Activated CD4-positive, CD25-positive, alpha-beta regulatory T cell (primary cell): ENCODE measurements at places on chromosomes 2 and 18.

GRCh38 chr18:51425889-51426288 is 228.4 kb upstream of the MEX3C start:
- no peak for DNase-seq

- DNase-seq, result no peak
These were observed 32.2 kb downstream of the GPR75 start for GRCh38 chr2:53827398-53828175.

DNA sequence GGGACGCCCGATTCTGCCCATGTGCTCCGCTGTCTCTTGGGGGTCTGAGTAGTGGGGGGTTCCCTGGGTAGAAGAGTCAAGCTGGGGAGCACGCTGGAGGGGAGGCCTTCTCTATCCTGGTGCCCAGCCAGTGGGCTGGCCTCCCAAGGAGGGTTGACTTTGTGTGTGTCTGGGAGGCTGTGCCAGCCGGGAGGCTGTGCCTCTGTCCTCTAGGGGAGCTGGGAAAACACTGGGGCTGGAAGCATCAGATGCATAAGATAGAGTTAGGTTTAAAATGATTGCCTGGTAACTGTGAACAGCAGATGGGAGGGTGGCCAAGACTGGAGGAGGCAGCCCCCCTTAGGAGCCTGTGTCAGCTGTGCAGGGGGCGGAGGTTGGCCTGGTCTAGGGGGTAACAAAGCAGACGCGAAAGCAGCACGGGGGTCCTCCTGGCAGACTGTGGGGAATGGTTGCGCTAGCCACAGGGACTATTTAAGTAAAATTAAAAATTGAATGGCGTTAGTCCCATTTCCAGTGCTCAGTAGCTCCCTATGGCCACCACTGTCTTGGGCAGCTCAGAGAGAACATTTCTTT is 1.3 kb downstream of the ING5 start:
- no peak for DNase-seq

DNA sequence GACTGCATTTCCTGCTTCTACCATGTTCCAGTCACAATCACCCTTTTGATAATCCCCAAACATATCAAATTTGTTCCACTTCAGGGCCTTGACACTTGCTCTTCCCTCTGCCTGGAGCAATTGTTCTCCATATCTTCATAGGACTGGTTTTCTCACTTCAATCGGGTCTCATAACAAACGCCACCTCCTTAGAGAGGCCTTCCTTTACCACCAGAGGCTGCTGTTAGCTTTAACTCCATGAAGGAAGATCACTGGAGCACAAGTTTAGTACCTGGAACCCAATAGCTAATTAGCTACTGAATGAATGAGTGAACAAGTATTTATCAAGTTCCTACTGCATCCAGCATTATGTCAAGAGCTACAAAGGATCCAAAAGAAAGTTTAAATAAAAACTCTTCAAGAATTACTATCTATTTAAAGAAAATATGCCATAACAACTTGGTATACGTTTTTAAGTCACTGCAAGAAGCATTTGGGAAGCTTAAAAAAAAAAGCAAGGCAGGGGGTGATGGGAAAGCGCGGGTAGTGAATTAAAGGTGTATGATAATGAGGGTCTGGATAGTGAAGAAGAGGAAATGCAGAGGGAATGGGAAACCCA is 58.8 kb downstream of the BAZ2B start:
- no peak for DNase-seq

- no peak for DNase-seq
These were observed 106.5 kb downstream of the SMAD7 start for GRCh38 chr18:48844271-48844670.

DNA sequence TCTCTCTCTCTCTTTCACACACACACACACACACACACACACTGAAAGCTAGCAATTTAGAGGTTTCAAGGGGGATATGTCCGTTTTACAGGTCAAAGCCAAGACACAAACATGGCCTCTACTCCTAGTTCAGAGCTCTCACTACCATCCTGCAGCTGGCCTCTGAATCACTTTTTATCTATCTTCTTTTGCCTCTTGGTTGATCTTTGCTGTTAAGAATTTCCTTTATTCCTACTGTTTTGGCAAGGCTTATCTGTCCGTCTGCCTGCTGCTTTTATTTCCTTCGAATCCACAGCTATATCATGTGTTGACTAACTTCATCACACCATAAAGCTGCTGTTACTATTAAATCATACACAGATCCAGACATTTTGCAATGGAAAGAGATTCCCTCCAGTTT is 543.0 kb downstream of the PLCL1 start:
- DNase-seq, result no peak

DNA sequence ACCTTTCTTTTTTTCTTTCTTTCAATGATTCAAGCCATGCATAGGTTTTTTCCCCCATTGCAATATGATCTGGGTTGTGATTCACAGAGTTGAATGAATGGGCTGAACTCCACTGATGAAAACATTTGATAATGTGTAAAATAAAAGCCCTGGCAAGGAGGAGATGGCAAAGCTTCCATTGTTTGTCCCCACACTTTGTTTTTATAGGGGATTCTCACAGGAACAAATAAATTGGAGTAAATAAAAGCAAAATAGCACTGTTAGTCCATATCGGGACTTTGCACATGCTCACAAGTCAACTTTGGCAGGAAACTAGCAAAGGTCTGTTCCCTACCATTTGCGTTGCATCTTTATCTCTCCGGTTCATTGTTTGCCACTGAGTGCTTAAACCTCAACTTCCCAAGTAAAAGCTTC is 55.7 kb downstream of the MEIS1 start:
- no peak for DNase-seq

DNA sequence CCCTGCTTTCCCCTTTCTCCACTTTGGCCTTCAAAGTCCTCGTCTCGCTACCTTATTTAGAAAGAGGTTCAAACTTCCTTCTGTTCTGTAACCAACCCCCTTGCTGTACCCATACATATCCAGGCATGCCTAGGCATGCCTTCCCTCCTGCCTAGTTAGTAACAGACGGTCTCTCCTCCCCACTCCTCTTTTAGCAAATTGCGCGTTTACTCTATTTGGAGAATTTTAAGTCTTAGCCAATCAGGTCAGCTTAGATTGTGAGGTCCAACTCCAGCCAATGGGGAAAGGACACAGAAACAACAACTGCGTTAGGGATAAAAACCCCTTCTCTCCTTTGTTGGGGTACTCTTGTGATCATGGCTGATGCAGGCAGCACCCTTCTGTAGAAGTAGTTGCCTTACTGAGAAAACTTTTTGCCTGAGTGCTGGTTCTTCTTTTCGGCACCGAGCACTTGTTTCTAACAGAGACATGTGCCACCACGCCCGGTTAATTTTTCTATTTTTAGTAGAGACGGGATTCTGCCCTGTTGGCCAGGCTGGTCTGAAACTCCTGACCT is 85.9 kb upstream of the FOXI3 start:
- DNase-seq, result no peak

GRCh38 chr2:120436460-120436739 is 90.5 kb downstream of the INHBB start:
- DNase-seq, result no peak

GRCh38 chr18:46268671-46269070 is 164.5 kb downstream of the HAUS1 start:
- no peak for DNase-seq

DNA sequence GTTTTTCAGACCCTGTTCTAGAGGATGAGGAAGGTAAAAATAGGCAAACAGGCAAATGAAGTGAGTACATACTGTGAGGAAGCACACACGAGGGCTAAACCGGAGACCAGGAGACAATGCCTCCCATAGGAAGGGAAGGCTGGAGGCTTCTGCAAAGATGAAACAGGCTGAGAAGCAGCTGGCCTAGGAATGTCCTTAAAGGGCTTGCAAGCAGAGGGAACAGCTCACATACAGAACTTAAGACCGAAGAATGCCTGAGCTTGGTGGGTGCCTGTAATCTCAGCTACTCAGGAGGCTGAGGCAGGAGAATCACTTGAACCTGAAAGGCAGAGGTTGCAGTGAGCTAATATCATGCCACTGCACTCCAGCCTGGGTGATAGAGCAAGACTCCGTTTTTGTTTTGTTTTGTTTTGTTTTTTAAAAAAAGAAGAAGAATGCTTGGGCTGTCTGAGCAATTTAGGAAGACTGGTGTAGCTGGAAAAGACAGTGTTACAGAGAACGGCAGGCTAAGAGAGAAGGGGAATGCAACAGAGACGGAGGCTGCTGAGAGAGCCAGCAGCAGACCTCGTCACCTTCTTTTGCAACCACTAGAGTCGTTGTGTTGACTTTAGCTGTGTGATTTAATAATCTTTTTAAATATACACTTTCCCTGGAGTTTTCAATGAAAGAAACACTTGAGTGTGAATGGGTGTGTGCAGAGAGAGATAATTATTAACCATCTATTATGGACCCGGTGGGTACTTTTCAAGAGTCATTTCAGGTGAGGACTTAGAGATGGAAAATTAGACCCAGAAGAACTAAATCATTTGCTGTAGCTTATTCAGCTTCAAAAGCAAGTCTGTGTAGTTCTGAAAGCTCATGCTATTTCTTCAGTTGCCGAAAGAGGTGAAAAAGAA is 232.8 kb downstream of the GALR1 start:
- no peak for DNase-seq

DNA sequence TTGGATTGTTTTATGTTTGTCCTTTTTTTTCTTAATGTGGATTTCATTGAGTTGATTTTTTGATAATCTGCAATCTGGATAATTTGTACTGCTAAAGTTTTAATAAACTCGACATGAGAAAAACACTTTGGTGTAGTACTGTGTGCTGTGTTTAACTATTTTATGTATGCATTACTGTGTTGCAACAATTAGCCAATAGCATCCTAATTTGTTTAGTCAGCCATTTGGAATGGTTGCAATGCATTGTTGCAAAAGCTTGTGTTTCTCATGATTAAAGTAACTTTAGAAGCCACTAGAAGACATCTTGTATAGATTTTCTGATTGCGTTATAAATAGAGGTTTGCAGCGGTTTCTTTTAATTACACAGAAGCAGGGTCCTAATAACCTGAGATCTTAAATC is 53.5 kb downstream of the PPIG start:
- no peak for DNase-seq

- DNase-seq, result peak; percentile 25
These were observed 1.1 kb upstream of the BOLL start for GRCh38 chr2:197786010-197786877.

DNA sequence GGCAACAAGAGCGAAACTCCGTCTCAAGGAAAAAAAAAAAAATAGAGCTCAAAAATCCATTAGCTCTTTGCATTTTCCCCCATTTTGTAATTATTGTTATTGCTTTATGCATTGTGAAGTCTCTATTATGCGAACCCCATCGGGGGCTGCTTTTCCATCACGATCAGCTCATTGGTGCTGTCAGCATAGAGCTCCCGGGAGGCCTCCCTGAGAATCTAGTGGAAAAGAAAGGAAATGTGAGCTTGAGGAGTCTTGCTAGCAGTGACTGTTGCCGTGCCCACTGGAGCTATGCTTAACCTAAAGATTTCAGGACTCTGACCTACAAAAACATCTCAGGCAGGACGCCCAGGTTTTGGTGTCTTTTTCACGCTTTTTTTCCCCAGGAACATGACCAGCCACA is 102.6 kb upstream of the NDUFV2 start:
- DNase-seq, result no peak

DNA sequence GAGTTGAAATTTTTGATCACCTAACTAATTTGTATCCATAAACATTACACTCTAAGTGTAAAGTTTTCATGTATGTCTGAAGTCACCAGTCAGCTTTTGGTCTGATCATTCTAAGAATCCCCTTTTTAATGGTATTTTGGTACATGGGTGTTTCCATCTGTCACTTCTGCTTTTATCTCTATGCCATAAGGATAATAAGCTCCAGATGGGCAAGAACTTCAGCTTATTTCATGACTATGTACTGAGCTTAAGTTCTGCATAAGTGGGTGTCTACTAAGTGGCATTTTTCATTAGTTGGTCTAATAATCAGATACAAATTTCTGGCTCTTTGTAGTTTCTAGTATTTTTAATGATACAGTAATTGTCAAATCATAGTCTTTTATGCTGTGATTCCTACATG is 20.4 kb downstream of the UBXN4 start:
- no peak for DNase-seq

- no peak for DNase-seq
These were observed 3.5 kb upstream of the NCK2 start for GRCh38 chr2:105741174-105741573.

DNA sequence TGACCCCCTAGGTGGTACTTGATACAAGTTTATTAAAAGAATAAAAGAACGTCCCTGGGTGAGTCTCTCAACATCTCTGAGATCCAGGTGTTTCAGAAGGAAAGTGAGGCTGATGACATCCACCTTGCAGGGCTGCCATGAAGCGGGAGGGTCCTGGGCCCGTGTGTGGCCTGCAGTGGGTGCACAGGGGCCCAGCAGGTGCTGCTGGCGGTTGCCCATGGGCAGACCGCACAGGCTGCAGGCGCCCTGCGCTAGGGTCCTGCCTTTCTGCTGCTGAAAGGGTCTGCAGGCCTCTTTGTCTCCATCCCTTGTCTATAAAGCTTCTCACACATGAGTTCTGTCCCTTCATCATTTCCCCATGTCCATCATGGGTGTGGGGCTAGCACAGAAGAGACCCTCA is 247.0 kb downstream of the TFCP2L1 start:
- DNase-seq, result no peak

- DNase-seq, result no peak
These were observed 81.3 kb downstream of the CERKL start for GRCh38 chr2:181575650-181576025.

- peak; percentile 16 for DNase-seq
These were observed 36.1 kb upstream of the MRPL33 start for GRCh38 chr2:27735263-27735904.

DNA sequence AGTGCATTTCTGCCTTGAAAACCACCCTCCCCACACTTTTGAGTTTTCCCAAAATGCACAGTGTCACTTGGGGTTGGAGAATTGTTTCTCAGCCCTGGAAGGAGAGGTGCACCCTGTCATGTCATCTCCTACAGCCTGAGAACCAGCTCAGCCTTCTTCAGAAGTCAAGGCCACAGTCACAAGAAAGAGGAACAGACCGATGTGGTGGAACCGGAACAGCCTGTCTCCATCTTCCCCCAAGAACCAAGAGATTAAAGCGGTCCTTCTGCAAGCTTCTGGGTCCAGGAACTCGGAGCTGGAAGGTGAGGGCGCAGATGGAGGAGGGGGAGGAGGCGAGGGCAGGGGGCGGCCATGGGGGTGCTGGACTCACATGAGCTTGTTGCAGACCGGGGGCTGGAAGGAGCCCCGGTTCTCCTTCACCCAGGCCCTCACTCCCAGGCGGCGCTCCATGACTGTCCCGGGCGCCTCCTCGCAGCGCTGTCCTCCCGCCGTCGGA is 248 bp downstream of the HAAO start:
- DNase-seq, result no peak
